ENCODE measurements at places on chromosomes 1 and 21.

- H3K27ac ChIP-seq: no peak overlapping the region
- H3K4me1 ChIP-seq: no peaks in the 10 kb centered on the region
- H3K27me3 ChIP-seq: no peaks in the 10 kb centered on the region
- no peak for DNase-seq
These were observed 11.5 kb downstream of the SLC44A3 start for GRCh38 chr1:94831641-94832040.

DNA sequence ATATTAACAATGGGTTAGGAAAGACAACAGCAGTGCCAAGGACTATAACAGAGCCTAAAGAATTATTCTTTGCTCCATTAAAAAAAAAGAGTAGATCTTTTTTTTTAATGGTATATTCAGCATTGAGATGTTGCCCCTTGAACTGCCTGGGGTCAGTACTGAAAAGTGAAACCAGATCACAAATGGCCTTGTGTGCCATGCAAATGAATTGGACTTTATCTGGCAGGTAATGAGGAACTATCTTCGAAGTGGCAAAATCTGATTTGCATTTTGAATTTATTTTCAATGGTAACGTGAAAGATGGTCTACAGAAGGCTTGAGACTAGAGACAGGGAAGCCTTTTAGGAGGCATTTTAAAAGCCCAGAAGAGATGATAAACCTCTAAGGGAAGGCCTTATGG is 21.4 kb upstream of the PKN2 start:
- H3K4me1 ChIP-seq: no peaks in the 10 kb centered on the region
- H3K27me3 ChIP-seq: no peaks in the 10 kb centered on the region
- no peak overlapping the region for H3K27ac ChIP-seq
- H3K36me3 ChIP-seq: no peaks in the 10 kb centered on the region

DNA sequence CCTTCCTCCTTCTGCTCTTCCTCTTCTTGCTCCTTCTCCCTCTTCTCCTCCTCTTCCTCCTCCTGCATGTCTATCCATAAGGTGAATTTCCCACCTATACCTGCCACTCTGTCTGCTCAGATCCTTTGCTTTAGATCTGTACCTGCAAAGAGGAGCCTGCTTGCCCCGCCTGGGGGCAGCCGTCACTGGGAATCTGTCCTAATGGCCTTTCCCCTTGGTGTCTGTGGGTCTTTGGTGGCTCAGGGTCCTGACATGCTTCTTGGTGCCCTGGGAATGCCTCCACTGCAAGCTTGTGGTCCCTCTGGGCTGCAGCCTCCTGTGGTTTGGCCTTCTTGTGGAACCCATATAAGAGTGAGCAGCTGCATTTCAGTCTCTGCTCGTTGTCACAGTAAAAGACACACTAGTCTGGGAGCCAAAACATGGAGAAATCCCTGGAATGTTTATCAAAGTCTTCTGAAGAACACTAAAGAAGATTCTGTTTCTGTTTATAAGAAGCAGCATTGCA is 79.5 kb upstream of the CSF3R start:
- H3K27ac ChIP-seq: no peak overlapping the region
- H3K36me3 ChIP-seq: no peaks in the 10 kb centered on the region
- DNase-seq: no peak
- no peaks in the 10 kb centered on the region for H3K4me1 ChIP-seq
- H3K27me3 ChIP-seq: no peaks in the 10 kb centered on the region

DNA sequence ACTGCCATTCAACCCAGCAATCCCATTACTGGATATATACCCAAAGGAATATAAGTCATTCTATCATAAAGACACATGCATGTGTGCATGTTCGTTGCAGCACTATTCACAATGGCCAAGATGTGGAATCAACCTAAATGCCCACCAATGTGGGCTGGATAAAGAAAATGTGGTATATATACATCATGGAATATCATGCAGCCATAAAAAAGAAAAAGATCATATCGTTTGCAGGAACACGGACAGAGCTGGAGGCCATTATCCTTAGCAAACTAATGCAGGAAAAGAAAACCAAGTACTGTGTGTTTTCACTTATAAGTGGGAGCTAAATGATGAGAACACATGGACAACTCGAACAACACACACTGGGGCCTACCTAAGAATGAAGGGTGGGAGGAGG is 123.7 kb downstream of the CDC7 start:
- DNase-seq: no peak
- no peaks in the 10 kb centered on the region for H3K36me3 ChIP-seq
- no peaks in the 10 kb centered on the region for H3K4me1 ChIP-seq
- H3K27me3 ChIP-seq: no peaks in the 10 kb centered on the region
- H3K27ac ChIP-seq: no peak overlapping the region

DNA sequence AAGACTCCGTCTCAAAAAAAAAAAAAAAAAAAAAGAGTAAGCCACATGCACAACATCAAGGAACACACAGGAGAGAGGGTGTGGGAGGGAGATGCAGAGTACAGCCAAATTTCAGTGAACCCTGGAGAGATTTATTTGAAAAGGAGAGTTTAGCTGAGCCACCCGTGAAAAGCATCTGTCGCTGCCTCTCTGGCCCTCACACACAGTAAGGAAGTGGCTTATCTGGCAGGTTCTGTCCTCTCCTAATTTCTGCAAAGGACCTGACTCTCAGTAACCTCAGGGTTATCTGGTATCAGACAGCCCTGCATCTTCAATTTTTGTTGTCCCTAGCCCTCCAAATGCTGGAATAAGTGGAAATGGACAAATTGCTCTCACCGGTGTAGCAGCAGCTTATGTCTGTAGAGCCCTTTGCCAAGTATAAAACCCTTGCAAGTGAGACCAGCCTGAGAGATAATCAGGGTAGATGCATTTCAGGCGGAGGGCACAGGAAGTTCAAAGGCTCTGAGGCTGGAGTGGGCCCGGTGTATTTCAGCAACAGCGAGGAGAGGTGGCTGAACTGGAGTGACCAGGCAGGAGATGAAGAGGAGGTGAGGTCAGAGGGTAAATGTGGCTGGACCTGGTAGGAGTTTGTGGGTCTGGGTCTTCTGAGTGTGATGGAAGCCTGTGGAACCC is 16.7 kb upstream of the IL10RB start:
- no peak overlapping the region for H3K27ac ChIP-seq
- H3K4me3 ChIP-seq: no peak overlapping the region
- no peaks in the 10 kb centered on the region for H3K27me3 ChIP-seq
- H3K36me3 ChIP-seq: peaks cover 19% of the 10 kb centered on the region

- no peaks in the 10 kb centered on the region for H3K27me3 ChIP-seq
- no peak for DNase-seq
- H3K36me3 ChIP-seq: peaks cover 9% of the 10 kb centered on the region
- H3K27ac ChIP-seq: no peak overlapping the region
- peaks cover 18% of the 10 kb centered on the region for H3K4me1 ChIP-seq
These were observed 21.0 kb downstream of the CNIH4 start for GRCh38 chr1:224377676-224378006.

DNA sequence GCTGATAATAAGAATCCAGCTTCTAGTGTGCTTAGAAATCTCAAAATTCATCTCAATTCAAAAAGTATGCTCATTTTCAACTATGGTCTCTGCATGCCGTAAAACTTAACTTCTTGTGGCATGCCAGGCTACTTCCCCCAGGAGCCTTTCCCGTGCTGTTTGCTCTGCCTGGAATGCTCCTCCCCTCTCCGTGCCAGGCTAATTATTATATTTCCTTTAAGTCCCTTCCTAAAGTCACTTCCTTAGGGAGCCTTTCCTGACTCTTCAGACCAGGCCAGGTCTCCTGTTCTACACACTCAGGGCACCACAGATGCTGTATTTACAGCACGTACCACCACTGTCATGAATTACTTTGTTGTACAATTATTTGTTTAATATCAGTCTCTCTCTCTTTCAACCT is 67.1 kb upstream of the PPP2R5A start:
- H3K36me3 ChIP-seq: no peaks in the 10 kb centered on the region
- no peak overlapping the region for H3K4me3 ChIP-seq
- H3K27me3 ChIP-seq: no peaks in the 10 kb centered on the region
- no peaks in the 10 kb centered on the region for H3K4me1 ChIP-seq

GRCh38 chr1:109397581-109398342 is at the start of gene SORT1:
Gene SORT1 (minus strand): TSS chr1:109397918. CDS start chr1:109397892, 26 bp downstream.
- peaks cover 22% of the 10 kb centered on the region for H3K36me3 ChIP-seq
- H3K27ac ChIP-seq: peak within 1 kb of the TSS; percentile 93
- H3K27me3 ChIP-seq: no peaks in the 10 kb centered on the region
- peaks cover 54% of the 10 kb centered on the region for H3K4me1 ChIP-seq
- DNase-seq: no peak
- H3K4me3 ChIP-seq: peak within 1 kb of the TSS; percentile 42

DNA sequence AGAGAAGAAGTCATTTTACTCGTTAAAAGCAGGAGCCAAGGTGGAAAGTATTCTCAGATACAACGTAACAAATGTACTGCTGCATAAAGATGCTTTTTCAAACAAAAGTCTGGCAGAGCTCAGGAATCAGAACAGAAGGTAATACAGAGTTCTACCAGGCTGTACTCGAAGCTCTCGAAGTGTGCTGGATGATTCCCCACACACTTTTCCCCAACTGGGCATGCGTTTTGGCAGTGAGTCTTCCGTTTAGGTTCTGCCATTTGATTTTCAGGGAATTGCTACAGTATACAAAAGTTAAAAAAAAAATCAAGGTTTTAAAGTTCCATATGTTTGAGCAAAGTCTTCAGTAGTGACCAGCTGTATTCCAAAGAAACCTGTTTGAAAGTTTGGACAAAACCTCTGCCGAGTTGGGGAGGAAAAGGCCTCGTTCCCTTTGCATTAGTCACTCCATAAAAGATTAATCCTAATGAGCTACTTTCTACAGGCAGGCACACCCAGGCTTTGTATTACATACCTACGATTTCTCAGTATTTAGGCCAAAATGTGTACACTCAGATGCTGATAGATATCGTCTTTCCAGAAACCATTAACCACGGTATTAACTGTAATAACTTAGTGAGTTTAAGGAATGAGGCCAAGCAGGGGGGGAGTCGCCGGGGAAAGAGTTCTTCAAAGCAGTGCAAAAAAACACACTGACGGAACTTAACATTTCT is 477.1 kb downstream of the LMO4 start:
- H3K4me1 ChIP-seq: no peaks in the 10 kb centered on the region
- DNase-seq: no peak
- H3K4me3 ChIP-seq: peak overlapping the region; percentile 35
- peak overlapping the region; percentile 35 for H3K27ac ChIP-seq
- H3K27me3 ChIP-seq: no peaks in the 10 kb centered on the region

DNA sequence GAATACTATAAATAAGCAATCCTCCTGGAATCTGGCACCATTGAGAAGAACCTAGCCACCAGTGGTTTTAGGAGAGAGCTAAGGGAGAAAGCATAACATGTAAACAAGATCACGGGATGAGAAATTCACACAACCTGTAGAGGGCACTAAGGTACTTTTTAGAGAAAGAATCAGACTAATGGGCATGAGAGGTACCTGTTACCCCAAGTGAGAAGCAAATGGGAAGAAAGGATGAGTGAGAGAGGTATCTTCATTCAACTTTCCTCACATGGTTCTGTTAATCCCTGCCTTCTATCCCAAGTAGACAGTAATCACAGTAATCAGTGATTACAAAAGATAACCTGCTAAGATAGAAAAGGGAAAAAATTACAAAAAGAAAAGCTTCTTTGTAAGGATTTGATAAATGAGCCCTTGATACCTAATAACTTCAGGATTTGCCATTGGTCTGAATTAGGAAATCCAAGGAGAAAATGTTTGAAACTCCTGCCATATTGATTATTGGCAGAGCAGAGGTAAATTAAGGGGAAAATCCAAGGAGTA is 251.1 kb upstream of the ADGRL2 start:
- H3K27ac ChIP-seq: no peak overlapping the region
- H3K4me1 ChIP-seq: peaks cover 37% of the 10 kb centered on the region
- H3K4me3 ChIP-seq: no peak overlapping the region

DNA sequence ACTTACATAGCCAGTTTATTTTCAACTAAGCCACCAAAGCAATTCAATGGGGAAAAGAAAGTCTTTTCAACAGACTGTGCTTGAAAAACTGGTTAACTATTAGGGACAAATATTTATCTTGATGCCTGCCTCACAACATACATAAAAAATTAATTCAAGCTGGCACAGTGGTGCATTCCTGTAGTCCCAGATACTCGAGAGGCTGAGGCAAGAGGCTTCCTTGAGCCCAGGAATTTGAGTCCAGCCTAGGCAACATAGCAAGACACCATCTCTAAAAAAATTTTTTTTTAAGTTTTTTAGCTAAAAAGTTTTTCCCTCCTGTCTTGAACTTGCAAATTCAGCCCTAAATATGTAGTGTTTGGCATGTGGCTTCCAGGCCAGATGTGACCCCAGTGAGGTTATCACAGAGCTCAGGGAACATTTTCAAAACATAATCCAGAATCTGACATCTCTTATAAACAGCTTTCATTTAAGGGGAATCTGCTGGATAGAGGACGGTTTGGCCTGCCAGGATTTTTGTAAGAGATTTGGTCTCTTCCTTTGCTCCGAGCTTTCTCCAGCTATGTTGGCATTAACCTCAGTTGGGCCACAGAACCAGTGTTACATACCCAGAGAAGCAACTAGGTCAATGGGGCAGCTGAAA is 46.4 kb downstream of the COL6A1 start:
- no peak for DNase-seq
- H3K36me3 ChIP-seq: no peaks in the 10 kb centered on the region
- no peak overlapping the region for H3K4me3 ChIP-seq
- H3K27ac ChIP-seq: peak overlapping the region; percentile 58
- H3K4me1 ChIP-seq: no peaks in the 10 kb centered on the region

DNA sequence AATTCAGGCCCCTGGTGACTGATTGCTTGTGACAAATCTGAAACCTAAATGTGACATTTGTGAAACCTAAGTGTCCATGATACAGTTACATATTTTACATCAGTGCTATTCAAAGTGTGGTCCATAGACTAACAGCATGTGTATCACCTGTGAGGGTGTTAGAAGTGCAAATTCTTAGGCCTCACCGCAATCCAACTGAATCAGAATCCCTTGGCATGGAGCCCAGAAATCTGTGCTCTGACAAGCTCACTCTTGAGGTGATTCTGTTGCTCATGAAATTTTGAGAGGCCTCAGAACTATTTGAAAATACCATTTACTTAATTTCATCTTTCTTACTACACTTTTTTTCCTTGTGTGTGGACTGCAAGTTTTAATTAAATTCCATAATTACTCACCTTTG is 587.9 kb downstream of the ADGRL2 start:
- no peak overlapping the region for H3K27ac ChIP-seq
- no peaks in the 10 kb centered on the region for H3K27me3 ChIP-seq
- no peak overlapping the region for H3K4me3 ChIP-seq
- no peaks in the 10 kb centered on the region for H3K36me3 ChIP-seq
- no peaks in the 10 kb centered on the region for H3K4me1 ChIP-seq
- no peak for DNase-seq

- no peaks in the 10 kb centered on the region for H3K36me3 ChIP-seq
- no peak overlapping the region for H3K4me3 ChIP-seq
- no peaks in the 10 kb centered on the region for H3K4me1 ChIP-seq
- H3K27ac ChIP-seq: no peak overlapping the region
- H3K27me3 ChIP-seq: no peaks in the 10 kb centered on the region
These were observed 425.5 kb downstream of the KCTD3 start for GRCh38 chr1:215992620-215993019.

- DNase-seq: no peak
- no peak overlapping the region for H3K4me3 ChIP-seq
- no peaks in the 10 kb centered on the region for H3K27me3 ChIP-seq
- H3K4me1 ChIP-seq: no peaks in the 10 kb centered on the region
- H3K36me3 ChIP-seq: no peaks in the 10 kb centered on the region
- H3K27ac ChIP-seq: no peak overlapping the region
These were observed 346.2 kb downstream of the BARHL2 start for GRCh38 chr1:90370686-90371447.

- no peak for DNase-seq
- H3K4me3 ChIP-seq: no peak overlapping the region
- H3K27me3 ChIP-seq: no peaks in the 10 kb centered on the region
- no peaks in the 10 kb centered on the region for H3K36me3 ChIP-seq
- no peak overlapping the region for H3K27ac ChIP-seq
These were observed 332.9 kb upstream of the PTBP2 start for GRCh38 chr1:96388421-96389310.

GRCh38 chr1:28329395-28330153 is 734 bp downstream of the MED18 start:
- peak overlapping the region; percentile 92 for H3K27ac ChIP-seq
- H3K27me3 ChIP-seq: no peaks in the 10 kb centered on the region
- no peak for DNase-seq
- peaks cover 15% of the 10 kb centered on the region for H3K36me3 ChIP-seq
- H3K4me1 ChIP-seq: peaks cover 41% of the 10 kb centered on the region

Data from esophagus squamous epithelium (tissue), 5 donors.